Activated CD4-positive, alpha-beta T cell treated with anti-CD3 and anti-CD28 coated beads, Interleukin-2, amount 50 U/mL, for 1 hour (primary cell): ENCODE measurements at places on chromosomes 2 and 18.

DNA sequence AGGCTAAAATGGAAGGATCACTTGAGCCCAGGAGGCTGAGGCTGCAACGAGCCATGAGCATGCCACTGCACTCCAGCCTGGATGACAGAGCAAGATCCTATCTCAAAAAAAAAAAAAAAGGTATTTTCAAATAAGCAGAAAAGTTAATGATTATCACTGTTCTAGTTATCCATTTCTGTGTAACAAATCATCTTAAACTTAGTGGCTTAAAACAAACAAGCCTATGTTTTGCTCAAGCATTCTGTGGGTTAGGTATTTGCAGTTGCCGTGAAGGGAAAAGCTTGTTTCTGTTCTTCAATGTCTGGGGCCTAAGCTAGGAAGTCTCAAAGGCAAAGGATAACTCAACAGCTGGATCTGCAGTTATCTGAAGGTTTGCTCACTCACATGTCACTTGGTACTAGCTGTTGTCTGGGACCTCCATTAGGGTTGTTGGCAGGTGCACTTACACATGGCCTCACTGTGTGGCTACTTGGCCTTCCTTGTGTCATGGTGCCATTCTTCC lies 14.1 kb downstream of the MFF start:
- DNase-seq = no peak

DNA sequence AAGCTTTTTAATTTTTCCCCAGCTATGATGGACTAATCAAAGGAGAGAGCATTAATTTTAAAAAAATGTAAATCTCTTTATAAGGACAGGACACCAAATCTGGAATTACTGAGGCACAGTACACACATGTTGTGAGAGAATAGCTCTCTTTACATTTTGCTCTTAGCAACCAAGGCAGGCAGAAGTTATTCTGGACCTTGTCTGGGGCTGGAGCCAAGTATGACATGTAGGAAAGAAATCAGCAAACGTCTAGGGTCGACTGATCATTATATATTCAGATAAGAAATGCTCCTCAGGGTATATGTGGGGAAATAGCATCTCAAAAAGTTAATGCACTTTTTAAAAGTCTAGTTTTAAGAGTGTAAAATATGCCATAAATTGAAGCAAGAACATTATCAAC lies 1330.0 kb upstream of the CELF4 start:
- DNase-seq = no peak

DNA sequence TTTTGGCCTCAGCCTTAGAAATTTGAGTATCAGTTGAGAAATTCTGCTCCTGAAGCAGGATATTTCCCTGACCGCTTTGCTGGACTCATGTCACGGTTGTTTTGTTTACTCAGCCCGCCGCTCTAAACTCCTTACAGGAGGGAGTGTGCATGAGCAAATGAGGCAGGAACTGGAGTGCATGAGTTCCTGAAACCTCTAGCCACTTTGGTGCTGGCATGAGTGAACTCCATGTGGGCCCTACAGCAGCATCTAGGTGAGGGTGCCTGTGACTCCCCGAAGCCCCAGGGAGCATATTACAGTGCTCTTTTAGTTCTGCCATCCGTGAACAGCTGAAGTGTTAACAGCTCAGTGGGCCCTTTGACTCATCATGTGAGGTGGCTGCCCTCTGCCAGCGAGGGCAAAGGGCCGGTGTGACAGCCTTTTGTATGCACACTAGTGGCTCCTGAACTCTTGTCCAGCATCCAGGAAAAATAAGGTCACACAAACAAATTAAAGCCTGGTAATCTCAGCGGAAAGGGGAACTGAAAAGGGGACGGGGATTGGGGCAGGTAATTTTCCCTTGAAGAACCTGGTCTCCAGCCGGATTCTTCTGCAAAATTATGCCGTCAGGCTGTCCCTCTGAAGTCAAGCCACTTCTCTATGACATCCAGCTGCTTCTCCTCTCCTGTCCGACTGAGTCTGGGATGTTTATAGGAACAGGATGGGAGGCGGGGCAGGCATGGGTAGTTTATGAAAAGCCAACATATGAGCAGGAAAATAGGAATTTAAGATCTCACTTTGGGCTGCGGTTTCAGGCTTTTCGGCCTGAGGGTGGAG lies 1668.7 kb downstream of the SUCLG1 start:
- DNase-seq = no peak

GRCh38 chr2:109109342-109109741 lies 19.7 kb upstream of the SH3RF3 start:
- DNase-seq = no peak

DNA sequence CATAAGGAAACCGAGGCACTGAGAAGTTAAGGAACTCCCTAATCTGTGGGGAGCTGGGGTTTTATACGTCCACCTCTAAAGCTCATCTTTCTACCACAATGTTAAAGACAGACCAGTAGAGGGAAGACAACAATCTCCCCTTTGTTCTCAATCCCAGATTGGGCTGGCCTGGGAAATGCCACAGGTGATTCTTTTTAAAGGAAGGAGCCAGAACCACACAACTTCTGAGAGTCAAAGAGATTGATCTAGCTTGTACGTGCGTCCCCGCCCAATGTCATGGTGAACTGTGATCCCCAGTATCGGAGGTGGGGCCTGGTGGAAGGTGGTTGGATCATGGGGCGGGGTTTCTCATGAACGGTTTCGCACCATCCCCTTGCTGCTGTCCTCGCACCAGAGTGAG lies 81.8 kb upstream of the LCLAT1 start:
- no peak for DNase-seq

GRCh38 chr2:187642498-187642897 lies 88.3 kb upstream of the TFPI start:
- DNase-seq = no peak

DNA sequence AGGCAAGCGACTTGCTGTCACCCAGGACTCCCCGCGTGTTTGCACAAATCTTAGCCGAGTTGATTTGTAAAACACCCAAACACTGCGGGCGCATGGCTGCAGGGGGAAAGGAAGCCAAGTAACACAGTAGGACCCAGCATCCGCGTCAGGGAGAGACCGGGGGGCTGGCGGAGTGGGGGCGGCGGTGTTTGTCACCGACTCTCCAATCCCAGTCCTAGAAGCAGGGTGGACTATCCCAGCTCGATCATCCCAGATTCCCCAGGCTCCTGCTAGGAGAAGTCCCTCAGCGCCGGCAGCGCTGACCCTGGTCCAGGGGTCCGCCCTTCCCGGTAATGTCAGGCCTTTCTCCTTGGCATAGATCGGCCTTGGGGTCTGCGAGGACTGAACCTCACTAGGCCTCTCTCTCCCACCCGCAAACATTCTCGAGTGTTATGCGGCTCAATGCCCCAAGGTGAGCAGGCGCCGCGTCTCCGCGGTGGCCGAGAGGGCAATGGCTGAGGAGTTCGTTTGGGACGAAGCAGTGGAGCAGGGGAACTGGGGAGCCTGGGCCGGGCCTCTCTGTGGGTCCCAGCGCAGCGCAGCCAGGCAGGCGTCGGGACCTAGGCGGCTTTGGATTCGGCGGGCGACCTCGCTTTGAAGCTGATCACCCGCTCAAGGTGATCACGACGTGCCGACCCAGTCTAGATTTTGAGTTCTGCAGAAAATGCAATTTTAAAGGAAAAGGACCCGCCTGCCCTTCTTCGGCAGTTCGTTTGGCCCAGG lies 1.5 kb upstream of the GDF7 start:
- DNase-seq = no peak

- no peak for DNase-seq
These were observed 53.9 kb upstream of the SEC11C start for GRCh38 chr18:59085797-59086196.

- DNase-seq = no peak
These were observed 26.0 kb downstream of the SH3YL1 start for GRCh38 chr2:237878-238277.

DNA sequence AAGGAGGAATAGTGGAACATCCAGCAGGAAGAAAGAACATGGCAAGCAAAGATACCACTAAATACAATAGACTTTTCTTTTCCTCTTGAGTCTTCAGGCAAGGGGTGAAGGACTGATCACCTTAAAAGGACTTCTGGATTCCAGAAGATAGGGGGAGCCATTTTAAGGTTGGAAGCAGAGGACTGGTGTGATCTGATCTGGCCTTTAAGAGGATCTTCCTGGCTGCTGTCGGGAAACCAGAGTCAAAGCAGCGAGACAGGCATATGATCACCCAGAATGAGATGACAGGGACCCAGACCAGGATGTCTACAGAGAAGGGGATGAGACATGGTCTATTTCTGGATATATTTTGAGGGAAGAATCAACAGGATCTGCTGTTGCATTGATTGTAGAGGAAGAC lies 558.0 kb downstream of the STK39 start:
- no peak for DNase-seq

DNA sequence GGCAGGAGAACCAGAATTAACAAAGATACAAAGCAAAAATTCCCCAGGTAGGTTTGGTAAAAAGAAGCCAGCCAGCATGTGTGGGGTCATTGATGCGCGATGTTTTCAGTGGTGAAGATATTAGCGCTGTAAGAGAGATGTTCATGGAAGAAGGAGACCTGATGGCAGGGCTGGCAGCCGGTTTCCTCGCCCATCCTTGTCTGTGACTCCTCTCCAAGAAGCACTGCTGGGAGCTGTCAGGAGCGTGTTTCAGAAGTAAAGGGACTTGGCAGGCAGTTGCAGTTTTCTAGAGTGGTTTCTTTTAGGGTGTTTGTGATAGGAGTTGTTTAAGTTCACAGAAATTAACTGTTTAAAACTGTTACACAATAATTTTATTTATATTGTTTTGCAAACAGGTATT lies 24.6 kb downstream of the TAF1B start:
- DNase-seq = no peak

- DNase-seq = no peak
These were observed 7.3 kb downstream of the TEX51 start for GRCh38 chr2:126905991-126906390.

DNA sequence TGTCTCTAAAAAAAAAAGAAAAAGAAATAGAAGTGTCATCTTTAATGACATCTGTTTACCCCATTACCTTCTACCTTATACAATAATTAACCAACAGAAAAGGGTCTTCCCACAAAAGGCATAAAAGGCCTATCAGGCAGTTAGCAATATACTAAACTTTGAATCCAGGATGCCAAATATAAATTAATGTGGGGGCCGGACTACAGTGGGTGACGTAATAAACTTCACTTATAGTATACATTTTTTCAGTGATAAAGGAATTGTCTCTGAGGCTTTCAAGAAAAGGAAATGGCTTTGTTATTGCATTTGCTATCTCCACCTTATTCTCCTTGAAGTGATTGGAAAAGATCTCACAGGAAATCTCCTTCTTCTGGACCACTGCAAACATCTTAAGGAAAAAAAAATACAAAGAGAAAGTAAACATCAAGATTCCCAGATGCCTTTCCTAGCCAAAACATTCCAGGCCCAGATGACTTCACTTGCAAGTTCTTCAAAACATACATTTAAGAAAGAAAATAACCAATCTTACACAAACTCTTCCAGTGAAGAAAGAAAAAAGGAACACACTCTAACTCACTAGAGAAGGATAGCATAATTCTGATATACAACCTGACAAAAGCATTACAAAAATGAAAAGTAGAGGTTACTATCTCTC lies 126.2 kb upstream of the CAB39 start:
- DNase-seq = no peak

DNA sequence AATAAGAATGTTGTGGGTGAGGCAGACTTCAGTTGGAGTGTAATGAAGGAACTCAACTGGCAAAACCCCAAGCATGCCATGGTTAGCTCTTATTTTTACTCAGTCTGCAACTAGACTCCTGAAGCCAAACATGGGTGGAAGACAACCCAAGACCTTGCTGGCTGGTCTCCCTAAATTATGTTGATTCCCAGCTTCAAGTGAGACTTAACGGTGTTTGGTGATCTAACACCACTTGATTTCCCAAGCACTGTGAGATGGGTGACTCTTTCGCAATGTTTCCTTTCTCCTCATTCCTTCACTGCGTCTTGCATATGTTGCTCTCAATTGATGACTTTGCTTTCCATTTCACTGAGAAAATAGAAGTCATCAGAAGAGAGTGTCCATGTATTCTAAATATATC lies 693.1 kb downstream of the DCC start:
- no peak for DNase-seq

DNA sequence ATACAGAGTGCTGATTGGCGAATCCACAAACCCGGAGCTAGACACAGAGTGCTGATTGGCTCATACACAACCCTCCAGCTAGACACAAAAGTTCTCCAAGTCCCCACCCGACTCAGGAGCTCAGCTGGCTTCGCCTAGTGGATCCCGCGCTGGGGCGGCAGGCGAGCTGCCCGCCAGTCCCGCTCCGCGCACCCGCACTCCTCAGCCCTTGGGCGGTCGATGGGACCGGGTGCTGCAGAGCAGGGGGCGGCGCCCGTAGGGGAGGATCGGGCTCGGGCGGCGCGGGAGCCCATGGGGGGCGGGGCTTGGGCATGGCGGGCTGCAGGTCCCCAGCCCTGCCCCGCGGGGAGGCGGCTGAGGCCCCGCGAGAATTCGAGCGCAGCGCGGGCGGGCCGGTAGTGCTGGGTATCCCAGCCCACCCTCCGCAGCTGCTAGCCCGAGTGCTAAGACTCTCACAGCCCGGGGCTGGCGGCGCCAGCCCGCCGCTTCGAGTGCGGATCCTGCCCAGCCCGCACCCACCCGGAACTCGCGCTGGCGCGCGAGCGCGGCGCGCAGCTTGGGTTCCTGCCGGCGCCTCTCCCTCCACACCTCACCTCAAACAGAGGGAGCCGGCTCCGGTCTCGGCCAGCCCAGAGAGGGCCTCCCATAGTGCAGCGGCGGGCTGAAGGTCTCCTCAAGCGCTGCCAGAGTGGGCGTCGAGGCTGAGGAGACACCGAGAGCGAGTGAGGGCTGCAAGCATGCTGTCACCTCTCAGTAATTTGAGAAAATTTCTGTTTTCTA lies 75.5 kb upstream of the ATP5MC3 start:
- no peak for DNase-seq

GRCh38 chr2:23595601-23596251 lies 210.7 kb downstream of the KLHL29 start:
- DNase-seq = no peak

DNA sequence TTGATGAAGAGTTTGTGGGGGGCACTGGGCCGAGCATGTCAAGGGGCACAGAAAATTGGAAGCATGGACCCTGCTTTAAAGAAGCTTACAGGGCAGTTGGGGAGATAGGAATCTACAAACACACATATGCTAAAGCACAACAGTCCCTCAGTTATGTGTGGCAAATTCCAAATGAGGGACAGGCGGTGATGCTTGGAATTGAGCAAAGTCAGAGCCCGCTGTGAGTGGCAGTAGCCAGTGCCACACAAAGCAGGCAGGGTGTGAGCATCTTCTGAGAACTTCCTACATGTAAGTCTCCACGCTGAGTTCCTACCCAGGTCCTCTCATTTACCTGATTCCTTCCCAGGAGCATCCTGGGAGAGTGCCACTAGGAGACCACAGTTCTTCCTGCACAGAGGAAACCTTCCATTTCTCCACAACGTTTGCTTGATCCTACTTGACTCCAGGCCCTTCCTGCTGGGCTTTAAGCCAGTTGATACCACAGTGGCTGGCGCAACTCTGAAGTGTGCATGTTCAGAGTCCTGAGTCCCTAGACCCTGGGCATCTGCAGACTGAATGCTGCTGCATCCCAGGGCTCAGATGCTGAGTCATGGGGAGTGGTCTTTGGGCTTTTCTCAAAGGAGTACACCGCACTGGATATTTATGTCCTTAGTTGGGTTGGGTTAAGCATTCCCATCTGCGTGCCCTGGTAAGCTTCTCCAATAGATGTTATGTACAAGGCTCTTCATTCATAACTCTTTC lies 287.3 kb upstream of the REV1 start:
- DNase-seq = no peak

- DNase-seq = no peak
These were observed 202.7 kb downstream of the CLIP4 start for GRCh38 chr2:29317801-29318485.
